ENCODE measurements at places on chromosomes 1 and 21.
A peak's percentile ranks its signal among the peaks of the same experiment; 100 is the strongest.

- peak; percentile 38 for DNase-seq
These were observed 717 bp downstream of the CRYZL1 start for GRCh38 chr21:33640697-33641351.

DNA sequence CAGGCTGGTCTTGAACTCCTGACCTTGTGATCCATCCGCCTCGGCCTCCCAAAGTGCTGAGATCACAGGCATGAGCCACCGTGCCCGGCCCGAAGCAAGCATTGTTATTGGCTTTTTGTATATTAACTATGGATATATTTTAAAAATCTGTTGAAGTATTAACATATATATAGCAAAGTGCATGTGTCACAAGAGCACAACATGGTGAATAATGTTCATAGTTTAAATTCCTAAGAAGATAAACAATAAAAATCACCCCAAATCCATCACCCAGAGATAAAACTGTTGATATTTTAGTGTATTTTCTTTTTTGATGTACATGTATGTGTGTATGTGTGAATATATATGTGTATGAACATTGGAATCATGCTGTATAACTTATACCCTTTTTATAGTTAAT, 9.1 kb upstream of the FOXE3 start:
- DNase-seq = no peak

- DNase-seq = no peak
These were observed 45.3 kb upstream of the RGS5 start for GRCh38 chr1:163248064-163248463.

DNA sequence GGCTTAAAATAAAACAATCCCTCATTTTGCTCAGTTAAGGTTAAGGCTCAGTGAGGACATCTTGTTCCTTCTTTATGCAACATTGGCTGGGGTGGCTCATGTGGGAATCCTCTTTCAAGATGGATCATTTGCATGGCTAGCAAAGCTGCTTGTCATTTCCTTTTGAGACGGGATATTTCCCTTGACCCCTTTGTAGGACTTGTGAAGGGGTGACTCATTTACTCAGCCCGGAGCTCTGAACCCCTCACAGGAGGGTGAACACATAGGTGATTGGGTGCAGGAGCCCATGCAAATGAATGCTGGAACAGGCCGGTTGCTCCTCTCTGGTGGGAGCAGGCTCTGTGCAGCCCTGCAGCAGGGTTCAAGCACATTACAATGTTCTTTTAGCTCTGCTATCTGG, 15.8 kb upstream of the C8A start:
- no peak for DNase-seq

DNA sequence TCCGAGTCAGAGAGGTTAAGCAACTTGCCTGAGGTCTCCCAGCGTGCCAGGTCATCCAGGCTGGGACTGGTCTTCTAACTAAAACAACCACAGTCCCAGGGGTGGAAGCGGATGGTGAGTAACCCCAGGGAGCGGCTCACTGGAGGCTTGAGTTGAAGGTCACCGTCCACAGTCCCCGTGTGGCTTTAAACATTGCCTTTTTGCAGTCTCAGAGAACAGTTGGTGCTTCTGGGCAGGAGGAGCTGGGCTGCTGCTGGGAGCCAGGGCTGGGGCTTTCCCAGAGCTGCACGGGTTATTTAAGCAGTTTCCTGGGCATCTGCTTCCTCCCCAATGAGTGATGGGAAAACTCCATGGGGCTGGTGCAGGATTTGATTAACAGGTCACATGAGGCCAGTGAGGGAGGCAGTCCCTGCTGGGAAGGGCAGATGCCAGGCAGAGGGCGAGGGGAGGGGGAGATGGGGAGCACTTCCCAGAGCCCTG, 12.3 kb downstream of the ARHGEF10L start:
- no peak for DNase-seq

- no peak for DNase-seq
These were observed 246.0 kb downstream of the TRABD2B start for GRCh38 chr1:47751193-47751592.

DNA sequence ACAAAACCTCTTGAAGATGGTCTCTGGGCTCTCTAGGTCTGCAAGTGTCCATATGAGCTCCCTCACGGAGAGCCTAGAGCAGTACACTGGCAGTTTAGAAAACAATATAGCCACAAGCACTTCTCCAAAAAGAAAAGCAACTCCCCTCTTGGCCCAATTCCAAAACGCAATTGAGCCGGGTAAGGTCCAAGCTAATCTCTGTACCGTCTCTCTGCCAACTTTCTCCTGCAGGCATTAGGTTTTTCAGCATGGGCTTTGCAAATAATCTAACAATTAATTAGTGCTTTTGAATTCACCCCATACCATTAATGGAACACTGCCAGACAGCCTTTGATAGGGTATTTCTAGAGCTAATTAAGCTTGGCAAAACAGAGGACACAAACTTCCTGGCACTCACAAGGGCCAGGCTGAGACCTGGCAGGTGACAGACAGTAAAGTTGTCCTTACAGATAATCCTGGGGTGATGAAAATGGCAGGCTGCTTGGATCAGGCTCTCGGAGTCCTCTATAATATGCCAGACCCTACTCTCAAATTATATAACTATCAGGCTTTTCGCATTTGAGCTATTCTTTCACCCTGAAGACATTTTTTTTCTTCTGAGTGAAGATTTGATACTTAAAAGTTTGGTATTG, 39.8 kb downstream of the TGFBR3 start:
- DNase-seq = peak; percentile 71

- peak; percentile 56 for DNase-seq
These were observed 85.5 kb downstream of the CLIC4 start for GRCh38 chr1:24830680-24831272.

DNA sequence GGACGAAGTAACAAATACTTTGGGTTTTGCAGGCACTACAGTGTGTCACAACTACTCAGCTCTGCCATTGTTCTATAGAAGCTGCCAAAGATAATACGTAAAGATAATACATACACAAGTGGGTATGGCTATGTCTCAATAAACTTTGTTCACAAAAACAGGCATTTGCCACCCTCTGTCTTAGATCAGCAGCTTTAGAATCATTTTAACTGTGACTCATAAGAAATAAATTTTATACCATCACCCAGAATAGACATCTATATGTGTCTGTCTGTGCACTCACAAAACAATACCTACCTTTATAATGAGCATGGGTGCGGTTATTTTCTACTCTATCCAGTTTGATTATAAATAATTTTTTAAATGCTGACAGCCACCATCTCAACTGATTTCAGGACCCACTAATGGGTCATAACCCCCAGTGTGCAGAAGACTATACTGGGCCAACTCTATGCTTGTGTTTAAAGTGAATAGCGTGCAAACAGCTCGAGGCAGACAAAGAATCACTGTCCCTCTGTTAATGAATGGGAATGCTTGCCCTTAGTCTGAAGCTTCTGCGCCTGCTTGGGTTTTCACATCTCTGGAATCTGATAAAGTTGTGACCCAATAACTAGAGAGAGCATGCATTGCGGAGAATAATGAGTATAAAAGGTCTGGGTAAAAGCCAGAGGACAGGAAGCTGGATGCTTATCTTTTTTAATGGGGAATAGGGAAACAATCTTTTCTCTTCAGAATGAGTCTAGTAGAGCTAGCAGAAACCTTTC, 216.2 kb downstream of the PLPP3 start:
- no peak for DNase-seq

DNA sequence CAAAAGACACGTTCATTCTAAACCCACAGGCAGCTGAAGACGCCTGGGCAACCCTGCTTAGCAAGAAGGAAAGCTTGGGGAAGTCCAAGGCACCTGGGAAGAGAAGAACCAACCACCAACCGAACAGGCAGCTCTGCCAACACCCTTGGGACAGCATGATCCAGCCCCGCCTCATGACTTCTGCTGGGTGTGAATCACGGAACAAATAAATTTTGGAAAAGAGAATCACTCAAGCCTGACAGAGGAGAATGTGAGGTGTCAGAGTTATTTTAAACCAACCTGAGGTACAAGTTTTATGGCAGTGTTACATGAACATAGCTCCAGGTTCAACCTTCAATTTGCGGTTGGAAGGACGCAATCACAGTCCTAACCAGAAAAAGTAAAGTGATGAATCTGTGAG, 10.0 kb upstream of the PADI4 start:
- no peak for DNase-seq

DNA sequence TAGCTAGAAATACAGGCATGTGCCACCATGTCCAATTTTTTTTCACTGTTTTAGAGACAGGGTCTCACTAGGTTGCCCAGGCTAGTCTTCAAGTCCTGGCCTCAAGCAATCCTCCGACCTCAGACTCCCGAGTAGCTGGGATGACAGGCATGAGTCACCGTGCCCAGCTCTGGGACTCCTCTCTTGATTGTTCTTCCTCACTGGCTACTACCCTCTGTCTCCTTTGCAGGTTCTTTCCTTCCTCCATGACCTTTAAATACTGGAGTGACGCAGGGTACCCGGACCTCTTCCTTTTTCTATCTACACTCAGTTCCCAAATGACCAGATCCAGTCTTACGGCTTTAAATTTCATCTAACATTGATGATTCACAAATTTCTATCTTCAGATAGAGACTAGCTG, 34.9 kb downstream of the ASH1L start:
- DNase-seq = no peak

DNA sequence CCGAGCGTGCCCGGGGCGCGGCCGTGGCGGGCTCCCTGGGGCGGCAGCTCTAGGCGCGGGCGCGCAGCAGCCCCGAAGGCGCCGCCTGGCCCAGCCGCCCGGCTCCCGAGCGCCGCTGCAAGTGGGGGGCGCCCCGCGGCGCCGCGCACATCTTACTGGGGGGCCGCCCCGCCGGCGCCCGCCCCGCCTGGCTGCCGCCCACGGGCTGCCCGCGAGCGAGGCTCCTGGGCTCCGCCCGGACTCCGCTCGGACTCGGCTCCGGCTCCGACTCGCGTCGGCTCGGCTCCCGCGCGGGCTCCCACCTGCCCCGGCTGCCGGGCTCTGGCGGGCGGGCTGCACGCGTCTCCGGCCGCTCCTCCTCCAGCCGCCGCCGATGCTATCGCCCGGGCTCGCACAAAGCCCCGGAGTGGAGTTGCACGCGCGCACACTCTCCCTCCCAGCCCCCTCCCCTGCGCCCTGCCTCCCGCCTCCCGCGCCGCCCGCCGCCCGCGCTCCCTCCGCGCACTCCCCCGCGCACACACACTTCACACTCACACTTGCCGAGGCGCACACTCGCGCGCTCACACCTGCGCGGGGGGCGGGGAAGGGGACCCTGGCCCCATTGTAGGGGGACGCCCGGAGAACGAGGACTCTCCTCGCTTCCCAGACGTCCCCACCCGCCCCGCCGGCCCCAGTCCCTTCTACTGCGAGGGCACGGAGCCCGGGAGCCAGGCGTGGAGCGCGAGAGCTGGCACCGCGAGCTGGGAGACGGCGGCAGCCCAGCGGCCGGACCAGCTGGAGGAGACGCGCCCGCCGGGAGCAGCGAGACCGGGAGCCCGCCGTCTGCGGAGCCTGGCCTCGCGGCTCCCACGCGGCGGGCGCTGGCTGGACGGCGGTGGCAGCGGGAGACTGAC, at the start of gene GRIK3:
TSS of gene GRIK3 (minus strand) at position 395 of the 893 bp plus-strand sequence. CDS start 407 bp downstream, outside the sequence.
- DNase-seq = no peak

GRCh38 chr1:28258628-28259251, 578 bp upstream of the SESN2 start:
- peak; percentile 8 for DNase-seq

DNA sequence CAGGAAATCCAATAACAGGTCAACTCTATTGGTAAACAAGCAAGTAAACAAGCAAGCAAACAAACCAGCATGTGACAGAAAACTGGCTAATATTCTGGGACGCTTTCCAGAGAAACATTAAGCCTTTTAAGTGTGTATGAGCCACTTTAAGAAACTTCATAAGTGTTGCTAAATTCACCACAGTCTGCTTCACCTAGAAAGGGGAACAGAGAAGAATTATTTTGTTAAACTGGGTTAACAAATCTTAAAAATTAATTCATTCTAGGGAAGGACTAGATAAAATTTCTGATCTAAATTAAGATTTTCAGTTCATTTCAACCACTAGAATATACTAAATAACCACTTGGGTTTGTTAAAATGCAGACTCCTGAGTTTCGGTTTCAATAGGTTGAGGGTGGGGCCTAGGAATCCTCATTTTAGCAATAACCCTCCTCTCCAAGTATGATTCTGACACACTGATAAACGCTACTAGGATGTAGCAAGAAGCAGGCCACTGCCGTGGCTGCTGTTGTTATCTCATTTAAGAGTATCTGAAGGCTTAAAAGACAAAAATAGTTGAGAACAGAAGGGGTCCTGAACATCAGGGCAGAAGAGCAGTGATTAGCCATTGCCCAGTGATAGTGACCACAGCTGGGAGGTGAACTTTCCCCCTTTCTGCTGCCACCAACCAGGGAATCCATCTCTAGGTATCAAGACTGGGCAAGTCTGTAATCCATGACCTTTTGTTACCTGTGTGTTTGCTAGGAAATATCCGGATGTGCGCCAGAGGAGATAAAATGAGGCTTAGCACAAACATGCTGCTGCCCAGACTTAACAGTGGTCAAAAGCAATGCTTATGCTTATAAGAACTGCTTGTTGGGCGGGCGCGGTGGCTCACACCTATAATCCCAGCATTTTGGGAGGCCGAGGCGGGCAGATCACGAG, 11.2 kb downstream of the CREG1 start:
- DNase-seq = no peak

GRCh38 chr1:44619261-44619900, 54.9 kb downstream of the TMEM53 start:
- no peak for DNase-seq

GRCh38 chr1:198679535-198680173, 40.8 kb downstream of the PTPRC start:
- DNase-seq = no peak

- DNase-seq = peak; percentile 93
These were observed 37.7 kb downstream of the PIK3C2B start for GRCh38 chr1:204456826-204457442.

- no peak for DNase-seq
These were observed 46.4 kb upstream of the RASAL2 start for GRCh38 chr1:178047403-178048093.

DNA sequence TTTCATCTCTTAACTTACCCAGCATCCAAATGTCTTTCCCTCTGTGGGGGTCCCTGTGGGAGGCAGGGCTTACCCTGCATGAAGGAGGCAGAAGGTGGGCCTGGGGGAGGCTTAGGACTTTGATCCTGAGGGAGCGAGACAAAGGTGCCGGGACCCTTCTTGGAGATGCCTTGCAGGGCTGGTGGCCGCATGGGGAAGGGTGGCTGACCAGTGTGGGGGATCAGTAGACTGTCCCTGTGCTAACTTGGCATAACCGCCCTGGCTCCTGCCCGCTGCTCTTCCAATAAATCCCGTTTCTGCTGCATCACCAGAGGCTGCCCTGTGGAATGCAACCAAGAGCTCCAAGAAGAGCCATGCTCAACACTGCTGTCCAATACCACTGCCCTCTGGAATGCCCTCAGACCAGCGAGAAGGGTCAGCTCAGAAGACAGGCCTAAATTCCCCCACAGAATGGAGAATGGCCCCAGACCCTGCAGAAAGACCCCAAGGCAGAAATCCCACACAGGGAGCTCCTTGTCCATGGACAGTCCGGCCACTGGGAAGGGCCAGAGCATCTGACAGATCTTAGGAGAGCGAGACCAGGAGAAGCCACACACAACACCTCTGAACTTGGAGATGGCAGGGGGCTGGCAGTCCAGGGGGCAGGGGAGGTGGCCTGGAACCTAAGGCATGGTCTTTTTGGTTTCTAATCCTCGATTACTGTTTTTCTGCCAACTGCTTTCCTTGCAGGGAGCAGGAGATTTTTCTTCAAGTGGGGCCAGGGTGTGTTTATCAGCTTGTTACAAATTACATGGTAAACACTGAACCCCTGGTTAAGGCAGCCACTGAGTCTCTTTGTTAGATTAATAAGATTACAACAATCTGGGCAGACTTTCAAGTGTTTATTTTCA, 46.7 kb upstream of the DMRTB1 start:
- DNase-seq = no peak

- no peak for DNase-seq
These were observed 136.1 kb downstream of the KIF26B start for GRCh38 chr1:245290836-245291235.
